ENCODE measurements at places on chromosomes 1 and 21.

DNA sequence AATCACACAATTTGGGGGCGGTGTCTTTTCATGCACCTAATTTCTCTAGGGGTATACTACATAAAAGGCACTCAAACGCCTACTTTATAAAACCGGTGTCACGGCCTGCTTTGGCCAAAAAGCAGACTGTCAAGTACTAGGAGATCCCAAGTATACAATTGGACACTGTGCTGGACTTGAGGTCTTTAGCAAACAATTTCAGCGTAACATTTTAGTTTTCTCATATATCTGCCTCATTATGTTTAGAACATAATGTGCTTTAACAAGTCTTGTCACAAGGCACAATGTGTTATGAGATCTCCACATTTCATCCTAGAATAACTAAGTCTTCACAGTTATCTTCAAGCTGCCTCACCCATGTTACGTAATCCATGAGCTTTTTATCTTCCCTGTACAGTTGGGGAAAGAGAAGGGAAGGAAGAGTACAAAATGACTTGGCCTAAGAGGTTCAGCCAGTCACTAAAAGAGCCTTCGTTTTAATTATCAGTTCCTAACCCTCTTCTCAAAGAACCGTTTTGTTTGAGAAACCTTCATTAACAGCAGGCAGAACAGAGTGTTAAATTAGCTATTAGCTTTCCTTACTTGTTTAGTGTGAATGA lies 1.7 kb downstream of the SSX2IP start:
- no peak for DNase-seq

DNA sequence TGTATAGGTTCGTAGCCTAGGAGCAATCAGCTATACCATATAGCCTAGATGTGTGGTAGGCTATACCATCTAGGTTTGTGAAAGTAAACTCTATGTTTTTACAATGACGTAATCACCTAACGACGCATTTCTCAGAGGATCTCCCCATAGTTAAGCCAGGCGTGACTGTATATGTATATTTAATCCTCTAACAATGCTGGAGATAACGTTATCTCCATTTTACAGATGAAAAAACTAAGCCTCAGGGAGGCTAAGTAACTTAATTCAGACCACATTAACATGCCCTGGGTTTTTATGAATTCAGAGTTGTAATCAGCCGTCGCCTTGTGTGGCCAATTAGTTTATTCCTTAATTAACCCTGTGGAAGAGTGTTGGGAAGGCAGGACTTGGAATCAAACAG lies 107.7 kb upstream of the PLXNA2 start:
- no peak for DNase-seq

GRCh38 chr21:38729754-38730379 lies 75.9 kb upstream of the ETS2 start:
- no peak for DNase-seq

- no peak for DNase-seq
Measured at GRCh38 chr1:218462116-218462515, 117.0 kb downstream of the TGFB2 start.

- DNase-seq = no peak
Measured at GRCh38 chr1:23869051-23869450, 961 bp upstream of the FUCA1 start.

GRCh38 chr1:167426716-167427115 lies 91.6 kb downstream of the CD247 start:
- no peak for DNase-seq

DNA sequence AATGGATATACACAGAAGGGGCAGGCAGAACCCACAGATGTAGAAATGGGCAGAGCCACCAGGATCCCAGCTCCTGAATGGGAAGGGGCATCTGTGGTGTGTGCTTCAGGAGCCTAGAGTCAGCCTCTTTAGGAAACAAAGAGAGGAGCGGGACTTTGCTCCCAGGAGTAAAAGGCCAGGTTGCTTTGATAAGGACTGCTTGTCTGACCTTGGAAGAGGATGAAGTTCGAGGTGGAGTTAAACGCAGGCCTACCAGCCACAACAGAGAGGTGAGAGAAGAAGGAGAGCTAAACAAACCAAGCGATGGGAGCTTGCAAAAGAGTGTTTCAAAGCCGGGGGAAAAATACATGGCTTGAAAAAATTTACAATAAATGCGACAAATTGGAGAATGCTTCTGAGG lies 49.9 kb upstream of the TMPRSS2 start:
- DNase-seq = no peak

GRCh38 chr1:61842863-61843514 lies 100.7 kb downstream of the PATJ start:
- no peak for DNase-seq

DNA sequence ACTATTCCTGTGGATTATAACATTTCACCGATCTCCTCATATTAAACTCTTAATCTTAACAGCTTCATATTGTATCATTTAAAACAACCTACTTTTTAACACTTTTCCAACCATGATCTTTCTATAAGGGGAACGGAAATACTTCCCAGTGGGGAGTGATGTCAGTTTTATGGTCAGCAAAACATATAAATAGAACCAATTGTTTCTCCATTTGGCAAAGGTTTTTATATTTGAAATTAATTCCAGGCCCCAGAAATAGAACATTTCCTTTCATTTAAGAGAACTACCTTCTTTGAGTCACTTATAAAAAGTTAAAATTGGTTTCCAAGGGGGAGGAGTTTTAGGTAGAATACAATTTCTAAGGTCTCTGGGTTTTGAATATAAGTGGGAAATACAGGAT lies 189.6 kb downstream of the TGFBR3 start:
- DNase-seq = no peak

DNA sequence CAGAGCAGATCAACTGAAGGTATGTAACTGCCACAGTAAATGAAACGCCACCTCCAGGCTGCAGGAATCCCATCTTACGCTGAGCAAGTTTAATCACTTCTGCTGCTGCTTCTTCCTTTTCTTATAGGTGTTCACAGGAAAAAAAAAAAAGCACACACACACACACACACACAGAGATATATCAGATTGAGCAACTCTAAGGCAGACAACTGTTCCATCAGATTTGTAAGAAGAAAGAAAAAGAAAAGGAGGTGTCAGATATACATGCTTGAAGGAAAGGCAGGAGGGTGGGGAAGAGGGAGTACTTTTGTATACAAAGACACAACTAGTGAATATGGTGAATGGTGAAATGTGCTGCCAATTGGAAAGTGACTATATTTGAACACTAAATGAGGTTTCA lies 28.6 kb downstream of the DSTYK start:
- DNase-seq = no peak

DNA sequence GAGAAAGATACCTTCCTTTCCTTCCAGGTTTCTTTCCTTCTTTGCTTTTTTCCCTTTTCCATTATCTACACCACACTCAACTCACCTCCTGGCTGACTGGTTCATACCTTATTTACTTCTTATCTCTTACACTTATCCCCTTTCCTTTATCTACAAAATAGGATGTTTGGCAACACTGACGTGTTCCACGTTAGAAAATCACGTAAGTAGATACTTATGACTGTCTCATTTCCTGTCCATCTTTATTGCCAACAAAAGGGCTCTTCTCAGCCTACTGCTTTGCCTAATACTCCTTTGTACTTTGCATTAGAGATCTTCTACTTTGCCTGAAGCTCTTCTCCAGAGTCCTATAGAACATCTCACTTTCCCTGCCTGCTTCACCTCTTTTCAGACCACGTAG lies 25.1 kb downstream of the SYNJ1 start:
- DNase-seq = no peak

DNA sequence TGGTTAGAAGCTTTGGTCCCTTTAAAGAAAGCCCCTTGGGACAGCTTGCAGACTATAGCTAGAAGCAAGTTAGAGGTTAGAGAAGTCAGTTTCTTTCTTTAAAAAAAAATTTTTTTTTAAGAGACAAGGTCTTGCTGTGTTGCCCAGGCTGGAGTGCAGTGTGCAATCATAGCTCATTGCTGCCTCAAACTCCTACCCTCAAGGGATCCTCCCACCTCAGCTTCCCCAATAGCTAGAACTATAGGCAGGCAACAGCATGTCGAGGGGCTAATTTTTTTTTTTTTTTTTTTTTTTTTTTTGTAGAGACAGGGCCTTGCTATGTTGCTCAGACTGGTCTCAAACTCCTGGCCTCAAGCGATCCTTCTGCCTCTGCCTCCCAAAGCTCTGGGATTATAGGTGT lies 44.2 kb upstream of the ZNF326 start:
- DNase-seq = no peak

GRCh38 chr1:64517640-64518039 lies 47.7 kb downstream of the CACHD1 start:
- DNase-seq = no peak

DNA sequence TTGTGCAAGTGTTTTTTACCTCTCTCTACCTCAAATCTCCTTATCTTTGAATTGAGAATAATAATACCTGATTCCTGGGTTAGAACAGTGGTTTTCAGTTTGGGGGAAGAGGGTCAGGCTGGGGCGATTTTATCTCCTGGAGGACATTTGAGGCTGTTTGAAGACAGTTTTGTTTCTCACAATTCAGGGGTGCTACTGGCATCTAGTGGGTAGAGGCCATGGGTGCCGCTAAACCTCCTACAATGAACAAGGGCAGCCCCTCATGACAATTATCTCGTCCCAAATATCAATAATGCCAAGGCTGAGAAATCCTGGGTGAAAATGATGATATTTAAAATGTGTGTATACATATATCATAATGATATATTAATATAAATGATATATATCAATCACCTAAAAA lies 139.1 kb upstream of the USH2A start:
- no peak for DNase-seq

DNA sequence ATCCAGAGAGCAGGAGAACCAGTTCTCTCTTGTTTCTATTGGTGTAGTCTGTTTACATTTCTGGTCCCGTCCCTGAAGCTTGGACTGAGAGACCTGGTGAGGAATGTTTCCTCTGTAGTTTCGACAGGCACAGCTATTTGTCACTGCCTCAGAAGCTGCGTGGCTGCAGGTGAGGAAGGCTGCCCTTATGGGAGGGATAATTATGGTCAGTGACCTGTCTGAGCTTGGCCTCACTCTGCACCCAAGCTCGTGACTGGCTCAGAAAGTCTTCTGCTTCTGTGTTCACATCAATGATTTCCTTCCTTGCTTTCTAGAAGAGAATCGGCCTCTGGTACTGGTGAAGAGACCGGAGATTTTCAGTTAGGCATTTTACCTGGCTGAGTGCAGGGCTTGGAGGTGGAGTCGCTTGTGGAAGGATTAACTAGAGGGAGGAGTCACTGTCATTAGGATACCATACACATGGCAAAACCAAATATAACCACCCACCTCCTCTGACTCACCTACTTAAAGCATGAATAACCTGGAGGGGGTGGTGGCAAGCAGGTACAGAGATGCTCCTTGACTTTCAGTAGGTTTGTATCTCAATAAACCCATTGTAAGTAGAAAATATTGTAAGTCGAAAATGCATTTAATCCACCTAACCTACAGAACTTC lies 19.9 kb upstream of the WDR26 start:
- no peak for DNase-seq

- no peak for DNase-seq
Measured at GRCh38 chr1:181107711-181108110, 19.2 kb downstream of the IER5 start.

GRCh38 chr1:185281245-185281644 lies 35.8 kb downstream of the IVNS1ABP start:
- no peak for DNase-seq

- DNase-seq = no peak
Measured at GRCh38 chr1:95006681-95007080, 66.1 kb downstream of the ALG14 start.

- no peak for DNase-seq
Measured at GRCh38 chr21:15442743-15443469, 286.9 kb upstream of the USP25 start.

DNA sequence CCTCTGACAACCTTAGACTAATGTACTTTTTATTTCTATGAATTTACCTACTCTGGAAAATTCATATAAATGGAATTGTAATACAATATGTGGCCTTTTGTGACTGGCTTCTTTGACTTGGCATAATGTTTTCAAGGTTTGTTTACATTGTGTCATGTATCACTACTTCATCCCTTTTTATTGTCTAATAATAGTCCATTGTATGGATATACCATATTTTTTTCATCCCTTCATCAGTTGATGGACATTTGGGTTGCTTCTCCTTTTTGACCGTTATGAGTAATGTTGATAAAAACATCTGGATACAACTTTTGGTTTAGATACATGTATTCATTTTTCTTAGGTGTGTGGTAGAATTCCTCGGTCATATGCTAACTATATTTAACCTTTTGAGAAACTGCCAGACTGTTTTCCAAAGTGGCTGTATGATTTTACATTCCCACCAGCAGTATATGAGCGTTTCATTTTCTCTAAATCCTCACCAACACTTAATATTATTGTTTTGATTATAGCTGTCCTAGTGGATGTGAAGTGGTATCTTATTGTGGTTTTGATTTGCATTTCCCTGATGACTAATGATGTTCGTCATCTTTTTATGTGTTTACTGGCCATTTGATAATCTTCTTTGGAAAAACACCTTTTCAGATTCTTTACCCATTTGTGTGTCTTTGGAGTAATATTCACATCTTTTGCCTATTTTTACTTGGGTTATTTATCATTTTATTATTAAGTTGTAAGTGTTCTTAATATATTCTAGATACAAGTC lies 3.5 kb downstream of the RO60 start:
- DNase-seq = no peak

DNA sequence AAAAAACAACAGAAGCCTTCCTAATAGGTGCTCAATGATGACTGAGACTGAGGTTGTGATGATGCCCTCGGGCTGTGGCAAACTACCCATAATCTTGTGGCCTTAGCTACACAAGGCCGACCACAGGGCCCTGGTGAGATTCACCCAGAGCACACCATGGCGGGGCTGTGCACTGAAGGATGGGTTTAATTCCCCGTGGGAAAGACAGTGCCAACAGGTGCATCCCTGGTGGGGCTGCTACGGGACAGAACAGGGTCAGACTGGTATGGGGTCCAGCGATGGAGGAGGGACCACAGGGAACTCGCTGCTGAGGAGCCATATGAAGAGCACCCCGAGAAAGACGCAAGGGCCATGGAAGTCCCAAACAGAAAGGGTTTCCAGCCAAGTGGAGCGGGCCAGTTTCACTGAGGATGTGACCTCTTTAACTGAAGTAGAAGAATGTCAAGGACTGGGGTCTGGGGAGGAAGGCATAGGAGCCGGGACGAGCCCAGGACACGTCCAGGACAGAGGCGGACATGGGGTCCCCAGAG lies 21.3 kb downstream of the PRDM15 start:
- DNase-seq = no peak

- DNase-seq = no peak
Measured at GRCh38 chr1:201648066-201648906, 109.4 kb downstream of the NAV1 start.

- no peak for DNase-seq
Measured at GRCh38 chr1:203359010-203359571, 8.2 kb upstream of the FMOD start.

DNA sequence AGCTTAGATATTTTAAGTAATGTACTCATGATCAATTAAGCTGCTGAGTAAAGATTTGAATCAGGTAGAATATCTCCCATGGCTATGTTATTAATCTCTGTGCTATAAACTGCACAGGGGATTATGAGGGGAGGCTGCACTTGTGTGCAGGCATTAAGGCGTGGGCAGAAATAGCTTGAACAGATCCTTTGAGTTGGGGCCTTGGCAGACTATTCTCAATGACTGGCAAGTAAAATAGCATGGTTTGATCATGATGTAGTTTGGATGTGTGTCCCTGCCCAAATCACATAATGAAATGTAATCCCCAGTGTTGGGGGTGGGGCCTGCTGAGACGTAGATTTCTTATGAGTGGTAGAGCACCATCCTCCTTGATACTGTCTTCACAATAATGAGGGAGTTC lies 220.3 kb downstream of the PLPP3 start:
- DNase-seq = no peak

- DNase-seq = no peak
Measured at GRCh38 chr21:33196941-33197374, 32.8 kb upstream of the IFNAR2 start.

GRCh38 chr21:35426469-35426868 lies 377.4 kb upstream of the RUNX1 start:
- DNase-seq = no peak

Measured in effector memory CD4-positive, alpha-beta T cell (primary cell).